Stimulated activated CD8-positive, alpha-beta memory T cell treated with anti-CD3 and anti-CD28 coated beads, Interleukin-7, amount 100 ng/mL, for 4 hours (primary cell): ENCODE measurements at places on chromosomes 6 and 20.

- DNase-seq = no peak
Measured at GRCh38 chr6:143160015-143160414, 99.3 kb downstream of the AIG1 start.

GRCh38 chr6:150857062-150857944 is 8.2 kb upstream of the MTHFD1L start:
- DNase-seq = no peak

DNA sequence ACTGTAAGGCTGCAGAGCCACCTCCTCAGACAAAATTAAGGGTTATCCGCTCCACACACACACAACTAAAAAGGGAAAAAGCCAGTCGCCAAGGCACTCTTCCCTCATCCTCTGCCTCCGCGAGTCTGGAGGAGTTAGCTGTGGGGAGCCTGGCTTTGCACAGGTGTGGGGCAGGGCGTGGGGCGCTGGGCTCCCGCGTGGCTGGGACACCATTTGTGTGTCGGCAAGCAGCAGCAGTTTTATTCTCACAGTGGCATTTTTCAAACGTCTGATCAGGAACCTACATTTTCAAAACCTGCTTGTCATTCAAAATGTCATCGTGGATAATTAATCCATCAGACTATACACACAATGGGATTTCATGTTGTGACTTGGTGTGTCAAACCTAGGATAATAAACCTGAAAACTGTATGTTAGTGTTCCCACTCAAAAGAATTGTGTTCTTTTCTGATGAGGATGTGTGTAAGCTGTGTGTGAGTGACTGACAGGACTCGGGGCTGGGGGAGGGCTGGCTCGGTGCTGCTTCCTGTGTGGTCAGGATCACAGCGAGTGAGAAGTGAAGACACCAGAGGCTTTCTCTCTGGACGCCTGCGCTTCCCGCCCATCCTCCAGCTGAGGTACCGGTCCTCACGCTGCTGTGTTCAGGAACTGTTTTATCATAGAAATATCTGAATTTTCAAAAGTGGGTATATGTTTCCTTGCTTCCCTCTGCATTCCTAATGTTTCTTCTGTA is 83.1 kb downstream of the IRF4 start:
- DNase-seq = peak; percentile 73

GRCh38 chr6:44230034-44230675 is 6.8 kb downstream of the SLC29A1 start:
- DNase-seq = no peak

- no peak for DNase-seq
Measured at GRCh38 chr6:46333481-46333880, 157.8 kb downstream of the RCAN2 start.
